NCI-H345 (cell line): ENCODE measurements at places on chromosomes 6 and 20.
A peak's percentile ranks its signal among the peaks of the same experiment; 100 is the strongest.

GRCh38 chr6:38064431-38064830 is 244.9 kb downstream of the ZFAND3 start:
- DNase-seq, result no peak

DNA sequence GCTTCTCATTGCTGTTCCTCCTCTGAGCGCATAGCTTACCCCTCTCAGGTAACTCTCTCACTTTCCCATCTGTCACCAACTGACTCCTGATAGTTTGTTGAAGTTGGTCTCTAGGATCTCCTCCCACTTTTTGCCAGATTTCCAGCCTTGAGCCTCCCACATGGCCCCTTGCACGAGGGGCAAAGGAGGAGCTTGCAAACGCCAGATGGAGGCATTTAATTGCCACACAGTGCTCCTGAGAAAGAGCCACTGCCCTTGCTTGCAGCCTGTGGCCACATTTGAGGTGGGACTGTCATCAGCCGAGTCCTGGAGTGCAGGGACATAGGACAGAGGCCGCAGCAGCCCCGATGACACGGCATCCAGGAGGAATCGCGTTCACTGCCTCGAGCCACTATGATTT is 348.7 kb downstream of the SMOC2 start:
- no peak for DNase-seq

- no peak for DNase-seq
Measured at GRCh38 chr6:164214066-164214465, 799.5 kb downstream of the QKI start.

GRCh38 chr6:162708971-162709370 is 18.6 kb downstream of the PRKN start:
- no peak for DNase-seq

GRCh38 chr6:3351105-3351676 is 92.4 kb downstream of the PSMG4 start:
- DNase-seq, result no peak

DNA sequence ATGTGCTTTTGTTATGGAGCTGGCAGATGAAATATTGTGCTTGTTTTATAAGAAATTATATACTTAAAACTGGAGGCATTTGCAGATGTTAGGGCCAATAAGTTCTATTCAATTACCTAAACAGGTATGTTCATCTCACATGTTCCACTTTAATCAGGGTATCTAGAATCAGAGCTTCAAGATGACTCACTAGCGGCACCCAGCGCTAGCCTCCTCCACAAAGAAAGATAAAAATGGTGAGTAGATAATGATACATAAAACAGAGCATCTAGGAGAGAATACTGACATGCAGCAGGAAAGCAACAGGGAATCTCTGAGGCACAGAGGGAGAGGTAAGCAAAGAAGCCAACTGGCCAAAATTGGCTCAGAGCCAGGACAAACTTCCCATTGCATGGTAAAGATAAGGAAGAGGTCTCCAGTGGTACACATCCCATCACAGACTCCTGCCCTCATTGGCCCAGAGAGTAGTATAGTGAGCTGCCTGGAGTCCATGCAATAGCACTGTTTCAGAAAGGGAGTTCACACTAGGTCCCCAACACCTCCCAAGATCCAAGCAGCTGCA is 200.7 kb upstream of the SPTLC3 start:
- no peak for DNase-seq

DNA sequence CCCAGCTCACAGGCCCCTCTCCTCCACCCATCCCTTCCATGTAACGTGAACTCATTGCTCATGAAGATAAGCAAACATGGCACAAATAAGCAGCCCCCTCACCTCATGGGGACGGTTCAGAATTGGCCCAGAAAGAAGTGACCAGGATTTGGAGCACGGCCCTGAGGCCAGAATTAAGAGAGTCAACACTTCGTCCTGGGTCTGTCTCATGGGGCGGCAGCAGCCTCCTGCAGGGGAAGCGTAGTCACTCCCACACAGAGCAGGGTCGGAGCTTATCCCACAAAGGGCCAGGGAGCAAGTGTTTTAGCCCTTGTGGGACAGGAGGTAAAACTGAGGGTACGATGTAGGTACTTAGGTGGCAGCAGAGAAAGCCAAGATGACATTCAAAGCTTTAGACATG is 28.6 kb upstream of the DACT2 start:
- no peak for DNase-seq

DNA sequence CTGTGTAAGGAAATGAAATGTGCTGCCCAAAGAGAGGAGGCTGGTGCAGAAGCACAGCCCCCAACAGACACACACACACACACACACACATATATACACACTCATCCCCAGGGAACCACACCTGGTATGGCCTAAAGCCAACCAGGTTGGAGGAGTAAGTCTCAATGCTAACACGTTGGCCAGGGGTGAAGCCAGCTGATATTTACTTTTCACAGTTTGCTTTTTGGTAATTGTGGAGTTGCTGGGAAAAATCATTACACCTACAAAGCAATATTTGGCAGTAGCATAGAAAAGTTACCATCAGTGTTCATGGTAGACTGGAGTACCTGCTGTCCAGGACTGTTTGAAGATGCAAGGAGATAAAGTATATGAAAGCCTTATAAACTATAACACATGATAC is 50.3 kb upstream of the NAA20 start:
- peak; percentile 79 for DNase-seq

DNA sequence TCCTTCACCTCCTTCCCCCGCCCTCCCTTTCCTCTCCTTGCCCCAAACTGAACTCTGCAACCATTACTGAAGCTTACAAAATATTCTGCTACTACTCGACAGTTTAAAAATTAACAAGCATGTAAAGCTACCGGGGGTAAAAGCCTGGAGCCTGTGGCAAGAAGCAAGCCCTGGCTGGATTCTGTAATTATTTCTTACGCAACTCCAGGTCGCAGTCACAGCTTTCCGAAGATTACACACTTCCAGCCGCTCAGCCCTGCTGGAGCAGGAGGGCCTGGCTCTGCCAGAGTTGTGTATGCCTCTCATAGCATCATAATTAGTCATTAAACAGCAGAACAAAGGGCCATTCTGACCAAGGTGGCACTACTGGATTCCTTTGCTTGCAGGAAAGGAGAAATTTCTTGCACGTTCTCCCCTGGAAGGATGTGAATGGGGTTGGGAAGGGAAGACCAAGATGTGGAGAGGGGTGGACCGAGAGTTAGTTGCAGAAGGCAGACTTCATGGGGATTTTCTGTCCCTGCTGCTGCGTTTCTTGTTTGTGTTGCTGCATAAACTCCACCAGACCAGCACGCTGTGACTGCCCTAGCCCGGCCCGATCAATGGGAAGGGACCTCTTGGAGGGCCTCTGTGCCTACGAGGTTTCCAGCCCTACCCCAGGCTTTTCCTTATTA is 23.6 kb downstream of the FOXQ1 start:
- no peak for DNase-seq

DNA sequence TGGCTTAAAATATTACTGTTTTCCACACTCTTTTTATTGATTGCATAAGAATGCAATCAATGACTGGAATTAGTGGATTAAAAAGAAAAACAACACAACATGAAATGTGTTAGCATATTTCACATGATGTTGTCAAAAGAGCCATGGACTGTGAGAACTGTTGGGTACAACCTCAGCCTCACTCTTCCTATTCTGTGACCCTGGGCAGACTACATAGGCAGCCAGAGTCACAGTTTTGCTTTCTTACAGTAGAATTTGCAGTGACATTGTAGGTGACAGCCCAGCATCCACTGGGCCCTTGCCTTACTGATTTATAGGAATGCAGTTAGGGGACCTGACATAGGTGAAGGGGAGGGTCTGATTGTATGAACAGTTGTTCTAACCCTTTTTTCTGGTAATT is 471.4 kb upstream of the SLC35B3 start:
- no peak for DNase-seq

DNA sequence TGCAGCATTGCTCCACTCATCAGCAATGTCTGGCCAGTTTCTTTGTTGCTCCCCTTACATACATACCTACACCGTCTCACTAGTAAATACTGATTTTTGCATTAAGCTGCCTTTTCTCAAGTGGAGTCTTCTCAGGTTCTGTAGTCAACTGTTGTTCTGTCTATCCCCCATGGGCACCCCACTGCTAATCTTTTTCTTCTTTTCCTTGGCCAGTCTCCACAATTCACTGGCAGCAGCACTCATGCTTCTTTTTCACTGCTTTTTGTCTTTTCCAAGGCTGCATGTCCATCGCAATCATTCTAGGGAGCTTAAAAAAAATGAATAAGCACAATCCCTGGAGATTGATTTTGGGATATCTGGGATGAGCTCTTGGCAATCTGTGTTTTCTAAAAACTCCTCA is 10.3 kb upstream of the ERVFRD-1 start:
- DNase-seq, result no peak

DNA sequence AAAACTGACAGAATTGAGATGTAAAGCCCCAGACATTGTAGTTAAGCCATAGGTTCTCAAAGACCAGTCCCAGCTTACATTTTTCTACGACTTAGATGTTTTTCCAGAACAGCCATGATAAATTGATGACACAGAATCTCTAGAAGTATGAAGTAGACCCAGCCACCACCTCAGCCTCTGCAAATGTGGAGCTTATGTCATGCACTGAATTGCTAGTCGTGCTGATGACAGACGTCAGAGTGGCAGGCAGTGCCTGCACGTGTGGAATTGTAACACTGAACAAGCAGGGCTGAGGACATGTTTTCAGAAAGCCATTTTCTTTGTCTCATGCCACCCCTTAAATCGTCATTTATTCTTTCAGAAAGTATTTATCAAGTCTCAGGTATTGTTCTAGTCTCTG is 72.4 kb upstream of the TMEM181 start:
- DNase-seq, result no peak

DNA sequence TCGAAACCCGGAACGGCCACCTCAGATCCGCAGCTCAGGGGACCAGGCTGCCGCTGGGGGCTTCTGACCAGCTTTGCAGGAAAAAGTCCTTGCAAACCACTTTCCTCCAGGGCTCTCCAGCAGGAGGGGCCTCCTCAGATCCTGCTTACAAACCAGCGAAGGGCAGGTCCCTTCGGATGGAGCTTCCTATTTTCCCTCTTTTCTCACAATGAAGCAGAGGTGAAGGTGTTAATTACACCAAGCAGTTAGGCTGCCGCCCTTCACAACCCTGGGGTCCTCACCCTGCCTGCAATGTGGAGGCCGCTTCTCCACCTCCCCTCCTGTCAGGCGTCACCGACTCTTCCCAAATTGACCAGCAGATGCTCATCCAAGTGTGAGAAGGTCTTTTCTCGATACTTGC is 5.7 kb downstream of the ARHGAP40 start:
- DNase-seq, result no peak

DNA sequence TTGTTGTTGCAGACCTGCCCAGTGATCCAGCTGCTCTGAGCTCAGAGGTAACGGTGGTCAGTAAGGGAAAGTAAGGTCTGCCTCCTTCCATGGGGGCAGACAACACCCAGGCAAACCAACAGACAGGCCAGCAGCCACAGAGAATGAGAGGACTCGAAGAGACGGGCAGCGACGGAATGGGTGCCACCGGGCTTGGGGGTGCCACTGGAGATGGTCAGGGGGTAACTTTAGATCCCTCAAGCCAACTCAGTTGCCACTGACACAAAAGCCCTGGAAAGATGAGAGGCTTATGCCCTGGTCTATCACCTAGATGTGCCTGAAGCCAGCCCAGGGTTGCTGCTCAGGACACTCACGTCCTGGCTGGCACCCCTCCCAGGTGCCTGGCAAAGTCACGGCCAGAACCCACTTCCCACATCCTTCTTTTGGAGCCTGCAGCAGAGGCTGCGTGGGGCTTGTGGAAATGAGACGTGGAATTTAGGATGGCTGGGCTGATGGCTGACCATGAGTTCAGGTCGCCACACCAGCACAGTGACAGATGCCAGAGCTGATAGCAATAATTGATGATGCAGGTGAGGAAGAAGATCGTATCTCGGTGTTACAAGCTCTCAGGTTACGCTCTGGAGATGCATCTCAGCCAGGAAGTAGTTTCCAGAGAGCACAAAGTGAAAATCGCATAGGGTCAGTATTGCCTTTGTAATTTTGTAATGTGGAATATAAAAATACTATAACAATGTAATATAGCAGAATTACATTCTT is 209.1 kb downstream of the SYNDIG1 start:
- no peak for DNase-seq

GRCh38 chr6:127938701-127939100 is 37.8 kb upstream of the THEMIS start:
- DNase-seq, result no peak

DNA sequence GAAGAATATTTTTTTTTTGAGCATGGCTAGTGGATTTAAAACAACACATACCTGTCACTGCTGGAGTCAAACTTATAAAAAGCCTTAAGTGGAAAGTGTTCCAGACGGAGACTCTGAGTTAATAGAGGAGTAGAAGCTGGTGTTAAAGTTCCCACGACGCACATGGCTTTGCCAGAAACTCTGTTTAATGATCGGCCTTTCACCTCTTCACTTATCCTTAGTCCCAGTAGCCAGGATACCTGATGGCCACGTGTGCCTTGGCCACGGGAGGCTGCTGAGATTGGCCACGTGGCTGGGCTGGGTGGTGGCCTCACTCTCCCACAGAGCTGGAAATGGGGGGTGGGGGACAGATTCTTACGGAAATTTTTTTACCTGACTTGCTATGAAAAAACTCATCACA is 333.1 kb downstream of the ZFAND3 start:
- DNase-seq, result no peak

DNA sequence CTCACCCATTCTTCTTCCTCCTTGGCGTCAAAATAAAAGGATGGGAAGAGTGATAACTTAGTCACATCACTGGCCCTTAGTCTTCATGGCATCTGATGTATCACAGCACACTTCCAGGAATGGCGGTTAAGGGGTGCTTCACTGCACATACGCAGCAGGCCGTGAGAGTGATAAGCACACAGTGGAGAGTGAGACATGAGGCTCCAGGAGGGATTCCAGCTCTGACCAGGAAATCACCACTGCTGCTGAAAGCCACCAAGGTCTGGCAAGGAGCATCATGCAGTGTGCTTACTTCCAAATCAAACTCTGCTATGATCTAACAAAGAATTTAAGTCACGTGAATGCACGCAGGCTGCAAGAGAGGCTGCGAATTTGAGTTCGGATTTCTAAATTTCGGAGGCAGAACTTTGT is 62.4 kb downstream of the ARID1B start:
- no peak for DNase-seq

- DNase-seq, result no peak
Measured at GRCh38 chr6:39850736-39851297, 58.6 kb downstream of the DAAM2 start.

DNA sequence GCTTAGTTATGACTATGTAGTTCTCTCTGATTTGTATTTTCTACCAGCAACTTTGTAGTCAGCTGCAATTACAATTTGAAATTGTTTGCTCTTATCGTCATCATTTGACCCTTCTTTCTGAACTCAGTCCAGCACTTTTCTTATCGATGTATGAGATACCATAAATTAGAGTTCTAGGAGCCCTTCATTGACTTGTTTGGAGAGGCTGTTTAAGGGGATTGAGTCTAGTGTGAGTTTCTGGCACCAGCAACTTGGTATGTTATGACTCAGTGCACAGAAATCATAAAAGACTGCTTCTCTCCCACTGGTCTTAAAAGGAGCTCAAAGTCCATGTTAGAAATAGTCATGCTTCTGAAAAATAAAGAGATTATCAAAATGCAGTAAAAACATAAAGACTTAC is 190.3 kb downstream of the TENT5A start:
- no peak for DNase-seq

GRCh38 chr20:21702553-21703470 is 2.7 kb upstream of the PAX1 start:
- DNase-seq, result no peak
